Thymus (tissue), 14 donors: ENCODE measurements at places on chromosomes 16 and 17. TPM values are rescaled to one million over a fixed set of nuclear protein-coding genes. Genes with fewer than 3 reads are reported as not detected.

DNA sequence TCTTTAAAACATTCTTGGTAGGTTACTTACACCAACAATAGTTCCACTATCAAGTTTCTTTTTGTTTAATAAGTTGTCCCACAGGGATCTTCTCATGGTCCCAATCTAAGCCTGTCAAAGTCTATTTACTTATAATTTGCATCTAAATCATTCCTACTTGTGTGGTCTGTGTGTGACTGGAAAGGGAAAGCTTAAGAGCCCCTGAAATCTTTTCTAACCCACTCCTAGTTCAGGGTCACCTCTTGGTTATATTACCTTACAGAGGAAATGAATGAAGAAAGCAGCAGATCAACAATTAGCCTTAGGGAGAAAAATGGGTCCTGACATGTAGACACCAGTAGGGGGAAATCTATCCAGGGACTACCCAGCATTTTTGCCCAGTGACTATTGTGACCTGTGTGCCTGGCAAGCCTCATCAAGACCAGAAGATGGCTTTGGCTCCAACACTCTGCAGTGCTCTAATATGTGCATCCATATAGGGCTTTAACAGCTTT, 110.4 kb upstream of the HAS3 start:
- no peak for DNase-seq

DNA sequence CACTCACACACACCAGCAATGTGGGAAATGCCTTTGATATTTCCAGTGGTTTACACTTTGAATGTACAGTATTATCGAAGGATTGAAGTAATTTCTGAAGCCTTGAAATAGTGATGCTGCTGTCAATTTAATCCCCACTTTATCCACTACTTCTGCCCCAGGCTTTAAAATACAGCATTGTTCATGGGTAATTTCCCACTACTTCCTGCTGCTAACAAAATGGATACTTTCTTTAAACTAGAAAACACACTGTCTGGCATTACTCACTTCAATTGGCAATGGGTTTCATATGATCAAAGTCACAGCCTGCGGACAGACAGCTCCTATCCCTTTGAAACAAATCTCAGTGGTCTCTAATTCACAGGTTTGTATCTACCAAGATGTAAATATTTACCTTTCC, 292.2 kb downstream of the CDH11 start:
- DNase-seq = no peak

The KRT12 gene
- total RNA-seq = 0.52 TPM

DNA sequence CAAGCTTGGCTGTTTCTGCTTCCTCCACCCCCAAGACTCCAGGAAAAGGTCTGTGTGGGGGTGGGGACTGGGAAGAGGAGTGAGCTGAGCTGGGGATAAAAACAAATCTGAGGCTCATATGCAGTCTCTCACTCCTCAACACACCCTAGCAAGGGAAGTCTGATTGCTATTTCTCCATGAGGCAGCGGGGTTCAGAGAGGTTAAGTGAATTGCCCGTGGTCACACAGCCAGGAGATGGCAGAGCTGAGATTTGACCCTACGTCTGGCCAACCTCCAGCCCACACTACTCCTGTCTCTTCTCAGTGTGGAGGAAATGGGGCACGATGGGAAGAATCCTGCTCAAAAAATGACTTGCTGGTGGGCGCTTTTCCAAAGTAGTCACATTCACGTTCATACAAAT, 4.8 kb upstream of the ABCC3 start:
- no peak for DNase-seq

DNA sequence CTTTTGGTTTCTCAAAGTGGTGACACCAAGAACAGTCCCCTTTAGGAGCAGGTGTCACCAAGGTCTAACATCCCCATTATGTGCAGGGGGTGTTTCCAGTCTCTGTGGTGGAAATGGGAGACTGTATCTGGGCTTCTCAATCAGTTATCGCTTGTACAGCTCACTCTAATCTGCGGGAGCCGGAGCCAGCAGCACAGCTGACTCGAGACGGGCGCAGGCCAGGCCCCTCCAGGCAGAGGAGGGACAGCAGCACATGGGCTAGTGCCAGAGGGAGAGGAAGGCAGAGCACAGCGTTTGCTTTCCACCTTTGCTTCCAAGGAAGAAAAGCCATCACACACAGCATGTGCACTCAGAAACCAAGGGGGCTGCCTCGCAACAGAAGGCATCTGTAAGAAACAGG, 91.2 kb upstream of the CREBBP start:
- DNase-seq = no peak

- no peak for DNase-seq
Measured at GRCh38 chr16:19968891-19969683, 84.4 kb upstream of the GPRC5B start.

DNA sequence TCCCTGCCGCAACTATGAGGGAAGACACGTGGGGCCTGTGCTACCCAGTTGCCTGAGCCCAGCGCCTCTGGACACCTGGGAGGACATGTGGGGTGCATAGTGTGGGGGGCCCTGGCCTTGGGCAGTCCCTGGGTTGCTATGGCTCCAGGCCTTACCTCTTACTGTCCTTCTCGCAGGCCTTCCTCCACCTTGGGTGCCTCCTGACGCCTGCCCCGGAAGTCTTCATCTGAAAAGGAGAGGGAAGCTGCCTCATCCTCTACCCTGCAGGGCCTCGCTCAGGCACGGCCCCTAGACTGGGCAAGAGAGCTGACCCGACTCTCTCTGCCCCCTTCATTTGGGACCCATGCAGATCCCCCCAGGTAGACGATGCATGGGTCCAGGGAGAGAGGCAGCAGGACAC, 16.5 kb upstream of the MRPS23 start:
- DNase-seq = no peak

DNA sequence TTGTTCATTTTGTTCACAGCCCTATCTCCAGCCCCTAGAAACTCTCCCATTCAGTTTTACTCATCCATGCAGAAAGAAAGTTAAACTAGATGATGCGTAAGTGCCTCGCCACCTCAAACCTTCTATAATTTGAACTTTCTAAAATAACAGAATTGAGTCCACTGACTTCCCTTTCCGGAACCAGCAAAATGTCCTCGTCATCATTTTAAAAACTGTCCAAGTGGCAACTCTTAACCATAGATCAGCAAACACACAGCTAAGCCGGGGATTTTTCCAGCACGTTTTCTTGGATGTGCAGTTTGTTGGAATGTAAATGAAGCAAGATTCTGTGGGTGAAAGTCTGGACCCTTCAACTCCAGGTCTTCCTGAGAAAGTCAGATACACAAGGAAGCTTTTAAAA, 369.7 kb upstream of the ERCC4 start:
- no peak for DNase-seq

DNA sequence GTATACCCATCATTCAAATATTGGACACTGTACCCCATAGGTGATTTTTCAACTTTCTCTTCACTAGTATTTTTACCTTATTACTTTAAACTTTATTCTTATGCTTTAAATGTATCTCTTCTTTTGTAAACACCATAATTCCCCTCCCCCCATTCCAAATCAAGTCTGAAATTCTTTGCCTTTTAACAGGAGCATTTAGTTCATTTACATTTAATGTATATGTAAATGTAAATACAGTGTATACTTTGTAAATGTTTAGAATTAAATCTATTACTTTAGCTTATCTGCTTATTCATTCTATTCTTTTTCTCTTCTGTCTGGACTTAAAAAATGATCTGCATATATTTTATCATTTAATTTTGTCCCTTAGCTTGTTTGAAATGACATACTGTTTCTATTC, 30.0 kb upstream of the ADGRG1 start:
- no peak for DNase-seq

GRCh38 chr17:74888469-74888868, 5.0 kb downstream of the FADS6 start:
- DNase-seq = no peak

GRCh38 chr17:50763716-50764475, 3.4 kb downstream of the ANKRD40CL start:
- DNase-seq = no peak

- no peak for DNase-seq
Measured at GRCh38 chr17:20228860-20229259, 219.7 kb downstream of the SPECC1 start.

DNA sequence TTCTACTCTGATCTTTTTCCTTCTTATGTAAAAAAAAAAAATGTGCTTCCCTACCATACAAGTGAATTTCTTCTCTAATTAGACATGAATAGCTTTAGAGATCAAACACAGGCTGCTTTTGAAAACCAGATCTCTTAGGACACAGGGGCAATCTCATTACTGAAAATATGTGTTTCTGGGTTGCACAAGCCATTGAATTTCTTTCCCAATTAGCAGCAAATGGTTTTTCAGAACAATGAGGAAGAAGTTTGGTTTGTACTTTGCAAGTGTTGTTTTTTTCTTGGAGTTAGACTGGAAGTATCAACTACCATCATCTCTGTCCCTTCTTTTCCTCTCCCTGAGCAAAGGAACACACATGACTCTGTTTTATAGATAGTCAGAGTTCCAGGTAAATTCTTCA, 5.6 kb upstream of the ANKS4B start:
- no peak for DNase-seq

DNA sequence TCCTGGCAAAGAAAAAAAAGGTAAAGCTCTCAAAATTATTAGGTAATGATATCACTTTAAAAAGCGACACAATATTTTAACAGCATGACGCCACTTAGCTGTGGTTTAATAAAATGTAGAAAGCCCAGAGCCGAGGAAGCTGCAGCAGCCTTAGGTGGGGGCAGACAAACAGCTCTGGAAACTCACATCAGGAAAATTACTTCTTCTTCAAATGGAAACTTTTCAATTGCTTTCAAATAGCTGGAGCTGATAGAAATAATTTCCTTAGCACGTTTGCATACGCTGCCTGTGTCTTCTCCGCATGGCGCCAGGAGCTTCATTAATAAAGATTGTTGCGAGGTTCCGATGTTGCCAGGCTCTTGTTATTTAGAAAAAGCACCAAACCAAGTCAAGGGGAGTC, 835.3 kb upstream of the EEF2KMT start:
- DNase-seq = no peak

The SLC43A2 gene
- total RNA-seq = 10.5 TPM

The TOM1L1 gene
- 15.0 TPM for total RNA-seq

DNA sequence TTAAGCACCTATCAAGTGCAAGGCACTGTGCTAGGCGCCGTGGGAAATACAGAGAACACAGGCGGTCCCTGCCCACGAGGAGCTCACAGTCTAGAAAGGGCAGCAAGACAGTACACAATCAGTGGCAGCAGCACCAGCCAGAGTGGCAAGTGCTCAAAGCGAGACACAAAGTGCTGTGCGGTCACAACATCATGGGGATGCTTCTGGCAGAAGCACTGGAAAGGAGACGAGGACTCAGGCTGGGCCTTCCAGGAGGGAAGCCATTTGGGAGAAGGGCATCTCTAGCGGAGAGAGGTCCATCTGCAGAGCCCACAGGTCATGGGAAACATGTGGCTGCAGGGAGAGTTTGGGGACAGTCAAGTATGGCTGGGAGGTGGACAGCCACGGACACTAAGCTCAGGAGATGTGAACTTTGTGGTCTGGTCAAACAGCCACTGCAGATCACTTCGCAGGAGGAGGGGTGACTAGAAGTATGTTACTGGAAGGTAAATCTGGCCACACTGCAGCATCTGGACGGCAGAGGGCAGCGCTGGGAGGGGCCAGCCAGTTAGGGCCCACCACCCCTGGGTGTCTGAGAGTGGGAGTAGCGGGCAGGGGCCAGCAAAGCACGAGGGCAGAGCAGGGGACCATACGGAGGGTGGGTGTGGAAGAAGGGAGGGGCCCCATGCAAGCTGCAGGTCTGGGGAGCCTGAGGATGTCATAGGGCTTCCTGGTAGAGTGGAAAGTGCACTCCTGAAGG, 71.1 kb downstream of the N4BP1 start:
- no peak for DNase-seq

- no peak for DNase-seq
Measured at GRCh38 chr16:3152277-3152990, 17.6 kb downstream of the ZNF213 start.

The TLCD2 gene
- total RNA-seq = 0.24 TPM

The UNC13D gene
- 43.2 TPM for total RNA-seq

The KRTAP4-4 gene
- not detected for total RNA-seq

GRCh38 chr17:38509772-38510420, 81.6 kb downstream of the ARHGAP23 start:
- no peak for DNase-seq

DNA sequence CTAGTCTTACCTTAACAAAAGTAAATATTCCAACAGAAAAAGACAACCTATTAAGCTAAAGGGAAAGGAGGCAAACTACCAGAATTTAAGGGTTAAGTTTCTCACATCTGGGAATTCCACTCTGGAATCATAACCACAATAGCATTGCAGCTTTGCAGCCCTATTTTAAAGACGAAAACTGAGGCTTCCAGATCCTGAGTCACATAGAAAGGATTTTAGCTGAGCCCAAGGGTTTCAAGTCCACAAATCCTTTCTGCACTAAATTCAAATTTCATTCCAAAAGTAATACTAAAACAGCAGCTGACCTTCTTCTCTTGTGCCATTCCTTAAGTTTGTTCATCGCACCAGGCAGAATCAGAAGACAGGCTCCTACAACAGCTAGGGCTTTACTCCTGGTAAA, 17.8 kb downstream of the XYLT1 start:
- DNase-seq = no peak

The MT1A gene
- total RNA-seq = 1.2 TPM

GRCh38 chr16:68309799-68310198, 947 bp downstream of the SLC7A6OS start:
- no peak for DNase-seq

GRCh38 chr16:30837904-30838303, 50.9 kb upstream of the ZNF629 start:
- no peak for DNase-seq

The SLC47A2 gene
- total RNA-seq = not detected

The KRTAP9-8 gene
- not detected for total RNA-seq

GRCh38 chr16:12057266-12057665, 80.7 kb downstream of the SNX29 start:
- no peak for DNase-seq

DNA sequence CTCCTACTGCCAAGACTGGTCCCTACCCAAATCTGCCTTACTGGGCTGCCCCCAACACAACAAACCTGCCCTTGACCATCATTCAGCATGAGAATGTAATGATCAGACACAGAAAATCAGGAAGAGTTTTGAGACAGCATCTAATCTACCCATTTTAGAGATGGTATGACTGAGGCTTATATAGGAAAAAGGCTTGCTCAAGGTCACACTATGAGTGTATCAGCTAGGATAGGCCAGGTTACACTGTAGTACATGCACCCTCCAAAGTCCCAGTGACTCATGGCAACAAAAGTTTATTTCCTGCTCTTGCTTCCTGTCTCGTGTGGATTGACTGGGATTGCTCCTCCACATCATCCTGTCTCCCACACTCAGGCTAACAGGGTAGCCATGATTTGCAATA, 27.9 kb downstream of the NLRC5 start:
- no peak for DNase-seq

The ZG16 gene
- total RNA-seq = 0.09 TPM

- DNase-seq = no peak
Measured at GRCh38 chr16:73350707-73351452, 303.0 kb upstream of the ZFHX3 start.

- DNase-seq = no peak
Measured at GRCh38 chr17:64147110-64148016, 17.4 kb upstream of the ERN1 start.

GRCh38 chr17:846901-847843, 65.0 kb downstream of the MRM3 start:
- no peak for DNase-seq
